Activated CD4-positive, alpha-beta T cell treated with anti-CD3 and anti-CD28 coated beads for 48 hours (primary cell): ENCODE measurements at places on chromosomes 6 and 20.

DNA sequence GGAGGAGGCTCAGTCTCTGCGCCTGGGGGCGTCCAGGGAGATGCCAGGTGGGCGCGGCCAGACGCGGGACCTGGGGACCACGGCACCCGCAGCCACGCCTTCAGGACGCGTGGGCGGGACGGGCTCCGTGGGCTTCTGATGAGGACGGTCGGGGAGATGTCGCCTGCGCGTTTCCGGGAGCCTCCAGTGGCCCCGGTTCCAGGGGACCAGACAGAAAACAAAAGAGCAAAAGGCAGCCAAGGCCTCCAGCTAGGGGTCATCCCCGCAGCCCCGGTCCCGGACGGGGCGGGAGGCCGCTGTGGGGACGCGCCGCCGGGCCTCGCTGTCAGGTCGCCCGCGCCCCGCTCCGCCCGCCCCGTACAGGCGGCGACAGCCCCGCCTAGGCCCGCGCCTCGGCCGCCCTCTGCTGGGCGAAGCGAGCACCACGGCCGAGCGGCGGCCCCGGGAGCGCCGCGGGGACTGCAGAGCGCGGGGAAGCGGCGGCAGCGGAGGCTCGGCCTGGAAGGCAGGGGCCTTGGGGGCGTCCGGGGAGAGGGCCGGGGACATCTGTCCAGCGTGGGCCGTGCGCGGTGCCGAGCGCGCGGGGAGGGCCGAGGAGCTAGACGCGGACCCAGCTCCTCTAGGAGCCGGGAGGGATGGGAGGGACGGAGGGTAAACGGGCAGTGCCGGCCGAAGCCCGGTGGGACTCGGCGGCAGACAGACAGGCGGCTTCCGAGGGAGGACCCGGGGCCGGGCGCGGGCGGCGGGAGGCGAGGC is 48.7 kb downstream of the TMEM242 start:
- DNase-seq = peak; percentile 84

DNA sequence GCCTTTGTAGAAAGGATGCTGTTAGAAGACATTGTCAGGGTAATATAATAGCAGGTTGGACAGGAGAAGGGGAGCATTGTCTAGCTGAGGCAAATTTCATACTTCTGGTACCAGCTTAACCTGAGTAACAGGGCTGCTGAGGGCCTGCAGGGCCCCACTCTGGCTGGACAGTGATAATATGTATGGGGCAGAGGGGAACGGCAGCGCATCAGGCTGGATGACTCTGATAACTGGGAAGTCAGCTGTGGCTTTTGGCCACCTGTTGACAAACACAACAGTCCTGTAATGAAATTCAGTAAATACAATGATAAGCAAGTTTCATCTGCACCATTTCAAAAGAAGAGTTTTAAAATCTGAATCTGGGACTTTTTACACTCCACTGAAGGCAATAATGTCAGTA is 259.9 kb upstream of the CNR1 start:
- DNase-seq = no peak

GRCh38 chr20:41480054-41480770 is 113.6 kb upstream of the EMILIN3 start:
- no peak for DNase-seq

DNA sequence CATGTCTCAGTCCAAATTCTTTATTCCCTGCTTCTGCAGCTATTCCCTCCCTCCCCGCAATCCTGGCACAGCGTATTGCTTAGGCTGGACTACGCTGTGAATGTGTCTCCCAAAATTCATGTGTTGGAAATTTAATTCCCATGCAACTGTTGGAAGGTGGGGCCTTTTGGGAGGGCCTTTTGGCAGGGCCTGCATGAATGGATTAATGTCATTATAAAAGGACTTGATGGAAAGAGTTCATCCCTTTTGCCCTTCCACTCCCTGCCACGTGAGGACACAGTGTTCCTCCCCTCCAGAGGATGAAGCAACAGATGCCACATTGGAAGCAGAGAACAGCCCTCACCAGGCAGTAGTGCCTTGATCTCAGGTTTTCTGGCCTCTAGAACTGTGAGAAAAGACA is 20.4 kb upstream of the NOTCH4 start:
- DNase-seq = no peak

GRCh38 chr6:144161975-144162374 is 11.7 kb downstream of the STX11 start:
- no peak for DNase-seq

DNA sequence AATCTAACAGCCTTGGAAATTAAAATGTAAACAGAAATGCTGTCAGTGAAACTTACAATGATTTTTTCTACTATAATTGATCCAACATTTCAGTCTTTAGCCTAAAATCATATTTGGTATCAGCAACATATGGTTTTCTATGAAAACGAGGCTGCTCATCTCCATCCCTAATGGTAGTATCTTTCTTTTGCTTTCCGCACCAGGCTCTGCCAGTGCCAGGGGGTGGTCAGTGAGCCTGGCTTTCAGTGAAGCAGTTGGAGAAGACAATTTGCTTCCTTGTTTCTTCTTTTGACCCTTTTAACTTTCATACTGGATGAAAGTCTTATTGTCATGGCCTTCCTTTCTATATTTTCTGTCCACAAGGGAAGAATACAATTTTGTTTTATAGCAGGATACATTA is 258.4 kb downstream of the ARID1B start:
- no peak for DNase-seq

- no peak for DNase-seq
Measured at GRCh38 chr6:26199773-26200764, 112.8 kb downstream of the HFE start.

DNA sequence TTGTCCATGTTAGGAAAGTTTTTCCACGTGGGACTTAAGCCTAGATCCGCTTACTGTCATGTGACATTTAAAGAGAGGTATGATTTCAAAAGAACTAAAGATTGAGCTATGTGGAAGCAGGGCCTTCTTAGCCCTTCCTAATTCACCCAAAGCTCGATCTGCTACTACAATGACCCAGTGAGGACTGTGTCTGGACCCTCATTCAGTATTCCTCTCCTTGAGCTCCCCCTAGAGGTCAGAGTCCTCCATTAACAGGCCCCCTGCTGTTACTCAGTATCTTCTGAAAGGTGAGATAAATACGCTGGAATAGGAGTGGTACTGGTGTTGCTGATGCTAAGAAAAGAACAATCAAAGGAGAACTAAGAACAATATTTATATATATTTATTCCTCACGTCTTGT is 414.0 kb downstream of the GJA1 start:
- peak; percentile 50 for DNase-seq

- peak; percentile 70 for DNase-seq
Measured at GRCh38 chr6:68967549-68968300, 332.6 kb downstream of the ADGRB3 start.

DNA sequence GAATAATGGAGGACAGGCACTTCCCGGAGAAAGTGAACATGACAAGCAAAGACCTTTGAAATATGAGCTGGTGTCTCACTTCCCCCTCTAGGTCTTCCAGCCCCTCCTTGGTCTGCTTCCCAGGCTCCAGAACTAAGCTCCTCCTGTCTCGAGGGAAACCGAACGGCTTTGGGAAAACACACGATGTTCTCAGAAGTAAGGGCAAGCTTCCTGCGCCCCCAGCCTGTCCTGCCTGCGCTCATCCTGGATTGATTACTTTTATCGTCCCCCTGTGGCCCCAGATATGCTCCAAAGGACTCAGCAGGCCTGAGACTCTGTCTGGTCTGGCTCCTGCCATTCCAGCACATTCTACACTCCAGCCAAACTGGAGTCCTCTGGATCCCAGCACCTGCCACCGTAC is 83.4 kb downstream of the ZNF217 start:
- DNase-seq = no peak

DNA sequence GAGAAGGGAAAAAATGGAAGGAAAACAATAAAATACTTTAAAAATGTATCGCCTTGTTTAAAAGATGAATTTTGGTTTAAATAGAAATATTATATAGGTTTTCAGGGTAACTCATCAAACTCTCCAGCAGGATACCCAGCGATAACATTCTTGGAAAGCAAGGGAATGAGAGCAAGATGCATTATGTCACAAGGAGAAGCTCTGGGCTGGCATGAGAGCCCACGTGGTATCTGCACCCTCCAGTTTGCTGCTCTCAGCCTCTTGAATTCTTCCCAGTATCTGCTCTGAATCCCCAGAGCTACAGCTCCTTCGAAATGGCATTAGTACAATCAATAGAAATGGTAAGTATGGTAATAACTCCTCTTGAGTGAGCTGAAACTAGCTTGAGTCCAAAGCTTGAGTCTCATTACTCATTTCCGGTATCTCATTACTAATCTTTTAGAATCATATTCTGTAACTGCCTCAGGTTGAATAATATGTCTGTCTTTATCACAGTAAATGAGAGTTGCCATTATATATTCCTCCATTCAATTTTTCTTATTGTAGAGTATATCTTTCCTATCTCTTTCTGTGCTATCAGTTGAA is 4.9 kb upstream of the TMEM242 start:
- no peak for DNase-seq

DNA sequence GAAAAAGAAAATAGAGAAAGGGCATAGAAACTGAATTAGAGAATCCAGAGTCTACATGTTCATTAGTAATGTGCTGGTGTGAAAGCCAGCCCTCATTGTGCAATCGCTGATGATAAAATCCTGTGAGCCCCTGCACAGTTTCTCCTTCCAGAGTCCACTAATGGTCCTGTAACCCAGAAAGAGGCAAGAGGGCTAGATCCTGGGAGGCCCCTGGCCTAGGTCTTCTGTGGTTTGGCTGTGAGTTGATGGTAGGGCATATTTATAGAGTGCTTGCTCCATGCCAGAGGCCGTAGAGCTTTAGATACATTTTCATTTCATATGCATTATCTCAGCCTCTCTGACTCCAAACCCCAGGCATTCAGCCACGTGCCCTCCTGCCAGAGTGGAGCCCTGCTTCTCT is 94.9 kb upstream of the MTHFD1L start:
- no peak for DNase-seq
